ENCODE measurements at places on chromosomes 1 and 21.
A peak's percentile ranks its signal among the peaks of the same experiment; 100 is the strongest.

GRCh38 chr21:25501996-25502665 is 105.2 kb downstream of the MRPL39 start:
- DNase-seq = no peak

- DNase-seq = no peak
These were observed 14.4 kb upstream of the CAMTA1 start for GRCh38 chr1:6770751-6771440.

DNA sequence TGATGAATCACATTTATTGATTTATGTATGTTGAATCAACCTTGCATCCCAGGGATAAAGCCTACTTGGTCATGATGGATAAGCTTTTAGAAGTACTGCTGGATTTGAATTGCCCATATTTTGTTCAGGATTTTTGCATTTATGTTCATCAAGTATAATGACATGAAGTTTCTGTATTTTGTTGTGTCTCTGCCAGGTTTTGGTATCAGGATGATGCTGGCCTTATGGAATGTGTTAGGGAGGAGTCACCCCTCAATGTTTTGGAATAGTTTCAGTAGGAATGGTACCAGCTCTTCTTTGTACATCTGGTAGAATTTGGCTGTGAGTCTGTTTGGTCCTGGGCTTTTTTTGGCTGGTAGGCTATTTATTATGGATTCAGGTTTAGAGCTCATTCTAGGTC is 1643.1 kb upstream of the B3GALT2 start:
- DNase-seq = no peak

- DNase-seq = no peak
These were observed 134.7 kb downstream of the PSMG1 start for GRCh38 chr21:39048574-39048973.

DNA sequence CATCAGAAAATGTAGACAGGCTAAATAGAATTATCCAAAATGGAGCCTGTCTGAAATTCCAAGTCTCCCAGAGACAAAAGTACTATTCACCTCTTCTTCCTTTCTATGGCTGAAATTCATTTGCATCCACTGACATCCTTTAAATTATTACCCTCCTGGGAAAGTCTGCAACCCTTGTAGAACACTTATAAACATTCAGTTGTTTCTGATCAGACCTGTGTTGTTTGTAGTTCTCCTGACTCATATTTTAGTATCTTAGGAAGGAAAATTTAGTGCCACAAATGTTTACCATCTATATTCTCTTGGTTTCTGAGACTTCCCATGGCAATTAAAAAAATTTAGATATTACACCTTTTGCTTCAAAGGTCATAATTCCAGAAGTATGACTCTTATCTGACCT is 69.6 kb upstream of the C1orf105 start:
- DNase-seq = no peak

DNA sequence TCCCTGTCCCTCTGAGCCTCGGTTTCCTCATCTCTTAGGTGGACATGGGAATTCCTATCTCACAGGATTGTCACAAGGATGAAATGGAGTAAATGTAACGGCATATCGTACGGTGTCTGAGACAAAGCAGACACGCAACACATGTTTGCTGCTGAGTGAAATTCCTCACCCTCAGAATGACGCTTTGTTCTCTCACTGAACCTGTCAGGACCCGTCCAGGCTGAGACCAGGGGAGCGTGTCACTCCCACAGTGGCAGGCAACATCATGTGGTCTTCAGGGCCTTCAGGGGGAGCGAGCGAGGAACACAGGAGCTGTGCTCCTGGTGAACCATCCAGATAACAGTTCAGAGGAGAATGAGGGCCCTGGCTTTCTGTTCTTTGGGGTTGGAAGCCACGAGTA is 74.2 kb downstream of the TOMM20 start:
- no peak for DNase-seq

DNA sequence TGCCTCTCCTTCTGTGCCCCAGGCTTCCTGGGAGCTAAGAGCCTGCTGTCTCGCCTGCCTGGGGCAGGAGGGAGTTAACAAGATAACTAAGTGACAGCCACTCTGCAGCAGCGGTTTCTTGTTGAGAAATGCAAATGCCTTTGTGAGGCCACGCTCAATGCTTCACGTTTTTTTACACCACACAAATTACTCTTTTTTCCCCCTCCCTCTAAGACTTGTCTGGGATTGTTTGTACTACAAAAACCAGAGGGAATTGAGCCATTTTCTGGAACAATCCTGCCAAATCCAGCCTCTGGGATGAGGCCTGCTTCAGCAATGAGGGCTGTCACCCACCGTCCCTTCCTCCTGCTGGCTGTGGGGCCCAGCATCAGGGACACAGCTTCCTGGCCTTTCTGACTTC is 119.6 kb downstream of the ACTL8 start:
- DNase-seq = no peak

- no peak for DNase-seq
These were observed 228.8 kb upstream of the B3GALT2 start for GRCh38 chr1:193415256-193415655.

- no peak for DNase-seq
These were observed 76.4 kb downstream of the GLUL start for GRCh38 chr1:182315167-182315556.

GRCh38 chr1:56403321-56403720 is 176.0 kb downstream of the PLPP3 start:
- DNase-seq = no peak

GRCh38 chr1:221530791-221531190 is 211.1 kb downstream of the DUSP10 start:
- no peak for DNase-seq

DNA sequence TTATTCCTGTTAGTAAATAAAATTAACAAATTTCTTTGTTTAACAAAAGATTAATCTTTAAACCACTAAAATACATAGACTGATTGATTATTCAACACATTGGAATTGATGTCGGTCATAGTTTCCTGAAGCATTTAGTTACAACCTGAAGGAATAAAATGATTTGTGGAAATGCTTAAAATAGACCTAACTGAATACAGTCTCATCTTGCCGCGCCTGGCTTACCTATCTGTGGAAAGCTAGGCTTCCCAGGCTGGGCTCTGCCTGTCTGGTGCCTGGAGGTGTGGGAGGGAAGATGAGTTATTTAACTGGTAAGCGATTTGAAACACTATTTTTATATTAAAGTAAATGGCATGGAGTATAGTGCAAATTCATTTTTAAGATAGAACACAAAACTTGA is 10.2 kb downstream of the RHOU start:
- no peak for DNase-seq

DNA sequence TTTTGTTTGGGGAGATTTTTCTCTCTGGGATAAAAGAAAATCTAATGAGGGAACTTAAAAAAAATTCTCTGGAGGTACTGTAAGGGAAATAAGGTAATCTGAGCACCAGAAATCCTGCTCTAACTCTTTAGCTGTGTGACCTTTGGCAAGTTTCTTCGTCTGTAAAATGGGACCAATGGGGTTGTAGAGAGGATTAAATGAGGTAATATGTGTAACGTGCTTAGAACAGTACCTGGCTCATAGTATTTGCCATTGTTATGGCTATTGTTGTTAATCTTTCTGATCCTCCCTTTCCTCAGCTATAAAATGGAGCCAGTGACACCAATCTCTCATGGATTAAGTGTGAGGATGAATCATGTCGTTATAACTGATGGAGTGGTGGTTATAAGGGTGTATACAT is 845 bp upstream of the KLHDC8A start:
- no peak for DNase-seq

GRCh38 chr1:114054148-114054547 is 74.9 kb downstream of the OLFML3 start:
- DNase-seq = no peak

DNA sequence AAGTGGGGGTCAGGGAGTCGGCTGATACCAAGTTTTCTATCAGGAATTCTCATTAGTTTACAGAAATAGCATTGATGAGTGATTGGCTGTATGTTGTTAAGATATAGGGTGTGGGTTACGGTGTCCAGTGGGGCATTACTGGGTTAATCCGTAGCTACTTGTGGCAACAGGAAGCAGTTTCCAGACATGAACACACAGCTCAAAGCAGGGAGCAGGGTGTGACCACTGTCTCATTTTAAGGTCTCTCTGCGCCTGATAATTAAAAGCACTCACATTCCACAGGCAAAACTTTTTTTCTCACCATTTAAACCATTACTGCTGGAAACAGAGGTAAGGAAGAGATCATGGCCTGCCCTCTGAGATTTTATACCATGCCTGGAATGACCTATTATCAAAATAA is 114.9 kb downstream of the SIK1 start:
- peak; percentile 7 for DNase-seq

- DNase-seq = no peak
These were observed 52.6 kb downstream of the RUNX1 start for GRCh38 chr21:34996304-34997101.

GRCh38 chr1:228273720-228274451 is 66.0 kb downstream of the OBSCN start:
- DNase-seq = no peak

GRCh38 chr1:182777386-182777785 is 12.2 kb upstream of the NPL start:
- no peak for DNase-seq

GRCh38 chr1:33392639-33393038 is 38.3 kb downstream of the PHC2 start:
- no peak for DNase-seq

- no peak for DNase-seq
These were observed 34.1 kb downstream of the OPTC start for GRCh38 chr1:203528063-203528462.

GRCh38 chr1:205435578-205436573 is 14.0 kb upstream of the LEMD1 start:
- DNase-seq = no peak

DNA sequence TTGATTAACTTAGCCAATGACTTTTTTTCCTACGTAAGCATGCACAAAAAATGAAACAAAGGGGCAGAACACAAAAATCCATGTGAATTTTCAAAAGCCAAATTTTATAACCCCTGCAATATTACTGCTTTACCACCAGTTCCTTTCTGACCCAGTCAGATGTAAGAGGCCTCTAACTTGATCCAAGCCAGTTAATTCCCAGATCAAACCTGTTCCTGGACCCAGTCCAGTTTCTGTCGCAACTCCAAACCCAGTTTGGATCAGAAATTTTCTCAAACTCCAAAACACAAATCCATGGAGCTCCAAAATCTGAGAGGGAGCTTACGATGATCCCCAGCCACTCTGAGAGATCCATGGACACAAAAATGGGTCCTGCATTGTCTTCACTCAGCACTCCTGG is 7.8 kb upstream of the ZYG11A start:
- no peak for DNase-seq

DNA sequence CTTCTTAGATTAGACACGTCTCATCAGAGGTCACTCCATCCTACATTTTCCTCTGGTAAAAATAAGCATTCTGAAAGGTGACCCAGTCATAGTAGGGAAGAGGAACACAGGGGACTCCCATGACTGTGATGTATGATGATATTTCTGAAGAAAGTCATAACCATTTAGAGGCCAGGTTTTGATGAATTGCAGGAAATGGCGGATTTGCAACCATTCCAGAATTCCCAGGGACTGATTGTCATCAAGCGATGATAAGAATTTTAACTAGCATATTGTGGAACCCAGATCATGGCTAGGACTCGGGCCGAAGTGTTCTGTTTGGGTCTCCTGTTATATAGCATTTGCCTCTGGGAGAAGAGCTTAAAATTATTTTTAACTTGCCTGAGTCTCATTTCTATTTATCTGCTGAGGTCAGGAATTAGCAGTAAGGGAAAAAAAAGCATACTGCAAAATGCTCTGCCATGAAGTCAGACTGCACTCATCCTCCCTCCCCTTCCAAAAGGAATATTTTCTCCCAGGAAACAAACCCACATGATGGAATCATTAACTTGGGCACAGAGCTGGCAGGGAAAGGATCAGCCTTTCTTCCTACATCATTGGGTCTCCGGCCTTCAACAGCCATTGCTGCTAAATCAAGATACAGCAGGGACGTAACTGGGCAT is 286.7 kb downstream of the HLX start:
- DNase-seq = no peak

GRCh38 chr1:47577303-47578025 is 139.6 kb downstream of the FOXD2 start:
- DNase-seq = no peak

GRCh38 chr1:8217011-8217711 is 100.8 kb upstream of the SLC45A1 start:
- no peak for DNase-seq

DNA sequence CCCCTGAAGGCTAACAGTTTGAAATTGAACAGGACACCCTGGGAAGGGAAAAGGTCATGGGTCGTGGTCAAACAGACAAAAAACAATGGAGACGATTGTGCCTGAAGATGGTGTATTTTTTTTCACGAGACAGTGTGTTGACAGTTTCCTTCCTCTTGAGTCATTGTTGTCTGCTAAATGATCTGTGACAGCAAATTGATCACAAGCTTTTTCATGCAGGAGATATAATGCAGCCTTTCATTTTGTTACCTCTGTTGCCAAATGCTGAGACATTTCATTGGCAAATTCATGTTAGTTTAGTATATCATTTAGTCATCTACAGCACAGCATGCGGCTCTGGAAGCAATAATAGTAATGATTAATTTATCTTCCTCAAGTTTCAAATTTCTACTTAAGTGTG is 27.7 kb downstream of the UBE2U start:
- no peak for DNase-seq

DNA sequence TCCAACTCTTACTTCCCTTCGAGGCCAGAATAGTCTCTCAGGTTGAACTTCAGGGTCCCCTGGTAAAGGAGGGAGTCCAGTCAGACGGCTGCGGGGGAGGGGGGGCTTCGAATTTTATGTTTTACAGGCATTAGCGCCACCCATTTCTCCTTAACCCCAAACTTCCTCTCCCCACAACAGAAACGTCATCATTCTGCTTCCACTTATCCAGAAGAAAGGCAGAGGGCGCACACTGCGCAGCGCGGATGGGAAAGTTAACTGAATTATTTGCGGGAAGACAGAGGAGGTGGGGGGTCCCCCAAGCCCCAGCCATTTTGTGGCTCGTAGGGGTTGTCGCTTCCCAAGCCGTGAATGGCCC is 529 bp upstream of the PRMT2 start:
- peak; percentile 73 for DNase-seq

DNA sequence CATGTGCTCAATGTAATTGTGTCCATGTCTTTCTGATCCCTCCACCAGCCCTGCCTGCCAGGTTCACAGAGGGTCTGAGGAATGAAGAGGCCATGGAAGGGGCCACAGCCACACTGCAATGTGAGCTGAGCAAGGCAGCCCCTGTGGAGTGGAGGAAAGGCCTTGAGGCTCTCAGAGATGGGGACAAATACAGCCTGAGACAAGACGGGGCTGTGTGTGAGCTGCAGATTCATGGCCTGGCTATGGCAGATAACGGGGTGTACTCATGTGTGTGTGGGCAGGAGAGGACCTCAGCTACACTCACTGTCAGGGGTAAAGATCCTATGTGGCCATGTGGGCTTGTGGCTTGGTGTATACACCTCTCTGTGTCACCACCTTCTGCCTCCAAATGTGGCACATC is 91.4 kb downstream of the OBSCN start:
- DNase-seq = no peak

- DNase-seq = no peak
These were observed 6.4 kb downstream of the RORC start for GRCh38 chr1:151825204-151825603.

- no peak for DNase-seq
These were observed 70.2 kb downstream of the SLC5A9 start for GRCh38 chr1:48292706-48293105.
